ENCODE measurements at places on chromosomes 12 and 14.
A peak's percentile ranks its signal among the peaks of the same experiment; 100 is the strongest.

GRCh38 chr14:47959740-47960139 is 284.3 kb upstream of the MDGA2 start:
- DNase-seq, result no peak

- DNase-seq, result no peak
These were observed 927.5 kb downstream of the SLC6A15 start for GRCh38 chr12:83985084-83985483.

DNA sequence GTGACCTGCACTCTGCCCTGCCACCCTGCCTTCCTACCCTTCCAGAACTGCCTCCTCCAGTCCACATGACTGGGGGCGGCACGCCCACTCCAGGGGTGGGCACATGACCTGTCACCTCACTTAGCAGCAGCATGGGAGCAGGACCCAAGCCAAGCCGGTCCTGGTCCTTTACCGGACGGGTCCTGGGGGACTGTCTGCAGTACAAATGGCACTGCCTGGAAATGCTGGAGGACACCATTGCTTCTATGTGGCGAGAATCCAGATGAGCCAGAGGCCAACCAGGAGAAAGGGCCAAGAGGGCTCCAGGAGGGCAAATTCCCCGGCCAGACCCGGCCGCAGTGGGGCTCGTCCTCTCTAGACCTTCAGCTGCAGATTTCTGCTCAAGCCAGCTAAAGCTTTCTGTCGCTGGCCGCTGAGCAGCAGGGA is 33.1 kb downstream of the ITPK1 start:
- no peak for DNase-seq

DNA sequence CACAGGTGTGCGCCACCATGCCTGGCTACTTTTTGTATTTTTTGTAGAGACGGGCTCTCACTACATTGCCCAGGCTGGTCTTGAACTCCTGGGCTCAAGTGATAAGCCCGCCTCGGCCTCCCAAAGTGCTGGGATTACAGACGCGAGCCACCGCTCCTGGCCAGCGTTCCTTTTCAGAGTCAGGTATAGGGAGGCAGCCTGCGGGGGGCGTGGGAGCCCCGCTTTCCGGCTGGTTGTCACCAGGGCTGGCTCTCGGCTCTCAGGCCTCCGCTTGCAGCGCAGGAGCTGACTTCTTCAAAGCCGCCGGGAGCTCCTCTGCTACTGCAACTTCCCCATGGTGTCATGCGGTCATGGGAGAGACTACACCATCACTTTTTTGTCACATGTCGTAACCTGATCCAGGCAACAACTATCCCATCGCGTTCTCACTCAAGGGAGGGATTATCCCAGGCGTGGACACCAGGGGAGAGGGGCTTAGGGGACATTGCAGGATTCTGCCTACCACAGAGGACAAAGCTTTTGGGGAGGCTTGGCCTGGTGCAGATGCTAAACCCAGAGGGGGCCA is 129.4 kb downstream of the SCARB1 start:
- DNase-seq, result no peak

DNA sequence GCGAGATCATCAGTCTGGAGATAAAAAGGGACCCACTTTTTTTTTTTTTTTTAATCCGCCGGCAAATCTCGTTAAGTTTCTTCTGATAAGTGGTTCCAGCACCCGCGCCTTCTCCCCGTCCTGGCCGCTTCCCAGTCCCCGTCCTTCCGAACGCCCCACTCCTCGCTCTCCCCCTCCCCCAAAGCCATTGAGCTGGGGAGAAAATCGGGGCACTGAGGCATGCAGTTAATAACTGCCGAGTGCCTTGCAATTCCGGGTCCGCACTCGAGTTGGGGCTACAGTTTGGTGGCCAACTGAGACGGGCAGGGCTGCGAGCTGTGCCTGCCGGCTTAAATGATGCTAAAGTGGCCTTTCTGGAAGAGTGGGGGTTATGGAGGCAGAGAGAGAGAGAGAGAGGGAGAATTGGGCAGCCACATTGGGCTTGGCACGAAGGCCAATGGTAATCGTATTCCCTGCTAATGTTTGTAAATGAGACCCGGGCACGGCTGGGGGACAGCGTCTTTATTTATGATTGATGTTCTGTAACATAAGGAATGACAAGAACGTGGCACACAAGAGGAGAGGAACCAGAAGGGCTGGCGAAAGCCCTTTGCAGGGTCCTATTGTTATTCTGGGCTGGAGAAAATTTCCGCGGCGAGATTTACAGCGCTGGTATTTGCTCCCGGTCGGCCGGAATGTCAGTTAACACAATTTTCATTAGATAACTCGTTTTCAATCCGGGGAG is 115.4 kb upstream of the MYL2 start:
- DNase-seq, result no peak

- DNase-seq, result no peak
These were observed 314.6 kb downstream of the BCL11B start for GRCh38 chr14:98957211-98958047.

- DNase-seq, result no peak
These were observed 43.9 kb downstream of the RIN3 start for GRCh38 chr14:92557544-92557912.

GRCh38 chr14:51605575-51605974 is 46.1 kb upstream of the FRMD6 start:
- no peak for DNase-seq

DNA sequence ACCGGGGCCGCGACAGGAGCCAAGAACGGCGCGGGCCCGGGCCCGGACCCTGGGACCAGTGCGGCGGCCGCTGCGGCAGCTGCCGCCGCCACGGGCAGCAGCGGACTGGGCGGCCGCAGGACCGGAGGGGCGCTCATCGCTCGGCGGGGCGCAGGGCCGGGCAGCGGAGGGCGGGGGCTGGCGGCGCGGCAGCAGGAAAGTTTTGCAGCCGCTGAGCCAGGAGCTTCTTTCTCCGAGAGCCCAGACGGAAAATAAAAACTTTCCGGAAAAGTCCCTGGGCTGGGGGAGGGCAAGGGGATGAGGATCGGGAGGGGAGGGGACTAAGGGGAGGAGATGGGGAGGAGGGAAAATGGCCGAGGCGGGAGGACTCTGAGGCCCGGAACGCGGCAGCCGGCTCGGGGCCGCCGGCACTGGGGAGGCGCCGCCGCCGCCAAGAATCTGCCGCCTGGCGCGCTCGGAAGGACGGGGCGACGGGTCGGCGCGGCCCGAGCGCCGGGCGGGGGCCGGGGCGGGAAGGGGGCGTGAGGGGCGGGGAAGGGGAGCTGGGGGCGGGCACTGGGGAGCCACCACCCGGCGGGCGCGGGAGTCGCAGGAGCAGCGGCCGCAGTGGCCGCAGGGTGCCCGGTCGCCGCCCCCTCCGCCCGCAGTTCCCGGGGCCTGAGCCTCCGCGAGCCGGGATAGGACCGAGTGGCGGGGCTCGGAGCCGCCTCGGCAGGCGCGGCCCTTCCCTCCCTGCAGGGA is at the start of gene PRKD1:
TSS of gene PRKD1 (minus strand) at position 472 of the 741 bp plus-strand sequence.
- peak; percentile 40 for DNase-seq

GRCh38 chr14:34051966-34052657 is 101.2 kb upstream of the EGLN3 start:
- no peak for DNase-seq

DNA sequence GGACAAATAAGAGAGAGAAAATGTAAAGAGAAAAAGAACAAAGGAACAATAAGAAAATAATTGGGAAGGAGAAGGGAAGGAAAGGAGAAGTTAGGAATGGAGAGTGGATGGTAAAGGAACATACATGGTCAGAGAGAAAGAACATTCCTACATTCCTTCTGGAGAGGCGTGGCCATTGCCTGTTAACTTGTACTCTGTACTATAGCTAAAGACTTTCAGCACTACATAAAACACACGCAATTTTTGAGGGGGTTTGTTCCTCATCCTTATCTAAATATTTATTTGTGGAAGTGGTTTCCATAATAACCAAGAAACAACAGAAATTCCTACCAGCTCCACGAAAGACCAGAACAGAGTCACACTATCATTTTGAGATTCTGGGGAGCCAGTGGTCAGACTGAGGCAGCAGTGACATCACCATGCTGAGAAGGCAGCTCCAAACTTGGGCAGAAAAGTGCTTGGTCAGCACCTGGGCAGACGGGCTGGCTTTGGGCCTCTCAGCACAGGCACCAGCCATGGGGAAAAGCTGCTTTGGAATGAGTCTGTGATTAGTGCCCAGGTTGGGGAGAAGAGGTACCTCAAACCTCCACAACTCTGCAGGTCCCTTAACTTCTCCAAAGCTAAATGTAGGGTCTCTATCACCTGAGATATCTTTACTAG is 125.9 kb upstream of the NTF3 start:
- DNase-seq, result no peak

DNA sequence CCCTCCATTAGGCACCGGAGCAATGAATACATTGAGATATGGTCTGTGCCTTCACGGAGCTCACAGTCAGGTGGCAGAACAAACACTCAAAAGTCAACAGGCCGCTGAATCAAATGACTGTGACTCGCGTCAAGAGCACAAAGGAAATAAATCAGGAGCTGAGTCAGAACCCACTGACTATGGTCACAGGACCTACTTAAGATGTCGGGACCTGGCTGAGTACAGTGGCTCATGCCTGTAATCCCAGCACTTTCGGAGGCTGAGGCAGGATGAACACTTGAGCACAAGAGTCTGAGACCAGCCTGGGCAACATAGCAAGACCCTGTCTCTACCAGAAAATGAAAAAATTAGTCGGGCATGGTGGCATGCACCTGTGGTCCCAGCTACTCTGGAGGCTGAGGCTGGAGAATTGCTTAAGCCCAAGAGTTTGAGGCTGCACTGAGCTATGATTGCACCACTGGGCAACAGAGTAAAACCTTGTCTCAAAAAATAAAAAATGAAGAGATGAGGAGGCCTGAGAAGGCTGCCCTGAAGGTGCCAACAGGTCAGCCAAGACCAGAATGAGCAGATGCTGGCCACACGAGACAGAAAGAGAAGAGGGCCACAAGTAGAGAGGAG is 19.9 kb downstream of the TMEM233 start:
- DNase-seq, result no peak

DNA sequence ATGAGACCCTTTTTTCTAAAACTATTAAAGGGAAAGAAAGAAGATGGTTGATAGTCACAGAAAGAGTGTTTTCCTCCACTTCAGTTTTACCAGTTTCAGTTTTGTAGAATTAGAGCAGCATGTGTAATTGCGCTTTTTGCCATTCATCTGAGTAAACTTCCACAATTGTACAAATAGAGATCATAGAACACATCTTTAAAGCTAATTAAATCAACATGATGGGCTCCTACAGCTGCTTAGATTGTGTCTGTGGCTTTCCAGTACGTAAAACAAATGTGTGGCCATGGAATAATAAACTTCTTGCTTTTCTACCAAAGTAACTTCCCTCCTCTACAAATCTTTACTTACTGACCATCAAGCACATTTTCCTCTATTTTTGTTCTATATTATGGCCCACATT is 84.2 kb upstream of the LRIG3 start:
- no peak for DNase-seq

GRCh38 chr14:35412272-35413056 is 7.9 kb upstream of the NFKBIA start:
- no peak for DNase-seq

DNA sequence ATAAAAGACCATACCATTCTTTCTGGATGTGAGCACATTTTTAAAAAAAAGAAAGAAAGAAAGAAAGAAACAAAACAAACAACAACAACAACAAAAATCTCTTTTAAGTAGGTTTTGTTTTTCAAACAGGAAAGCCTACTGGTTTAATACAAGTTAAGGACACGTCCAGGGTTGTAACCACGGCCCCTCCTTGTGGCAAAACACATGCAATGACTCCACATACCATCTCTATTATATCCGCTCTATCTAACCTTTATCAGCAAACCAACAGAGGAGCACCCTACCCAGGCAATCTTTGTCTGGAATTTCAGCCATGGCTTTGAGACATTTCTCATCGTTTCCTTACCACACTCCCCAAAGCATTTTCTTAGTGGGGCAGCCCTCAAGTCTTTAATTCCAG is 360.5 kb upstream of the TMPO start:
- DNase-seq, result no peak

GRCh38 chr14:79040790-79041189 is 870.6 kb downstream of the NRXN3 start:
- DNase-seq, result no peak

GRCh38 chr14:75390183-75390582 is 37.6 kb upstream of the JDP2 start:
- DNase-seq, result no peak

DNA sequence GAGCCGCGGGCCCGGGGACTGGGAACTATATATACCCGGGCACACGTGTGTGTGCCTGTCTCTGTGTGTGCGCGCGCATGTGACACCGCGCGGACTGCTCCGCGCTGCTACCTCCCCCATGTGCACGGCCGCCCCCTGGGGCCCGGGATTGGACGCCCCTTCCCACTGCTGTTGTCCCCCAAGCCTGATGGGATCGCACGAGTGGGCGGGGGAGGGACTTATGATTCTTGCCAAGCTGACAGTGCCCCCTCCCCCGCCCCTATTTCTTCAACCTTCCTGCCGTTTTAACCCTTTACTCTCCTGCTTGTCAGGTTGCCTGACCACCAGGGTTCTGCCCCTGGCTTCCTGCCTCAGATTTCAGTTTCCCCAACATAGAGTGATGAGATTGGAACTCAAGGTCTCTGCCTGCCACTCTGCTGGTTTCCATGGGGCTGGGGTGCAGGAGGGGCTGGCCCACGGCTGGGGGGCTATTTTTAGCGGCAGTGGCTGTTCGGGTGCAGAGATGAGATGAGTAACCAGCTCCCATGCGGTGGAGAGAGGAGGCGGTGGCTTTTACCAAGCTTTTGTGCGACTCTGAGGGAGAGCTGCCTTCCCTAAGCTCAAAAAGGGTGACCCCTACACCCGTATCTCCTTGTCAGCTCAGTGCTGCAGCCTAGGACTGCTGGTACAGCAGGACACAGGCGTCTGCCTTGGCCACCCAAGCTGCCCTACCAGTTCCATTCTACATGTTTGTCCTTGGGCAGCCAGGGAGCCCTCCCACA is at the start of gene DDN:
TSS of gene DDN (minus strand) at position 5 of the 761 bp plus-strand sequence. CDS start 88 bp downstream, outside the sequence.
- no peak for DNase-seq

- DNase-seq, result no peak
These were observed 191.8 kb downstream of the DACT1 start for GRCh38 chr14:58829594-58829993.

GRCh38 chr12:25789541-25789944 is 168.9 kb upstream of the RASSF8 start:
- DNase-seq, result no peak

DNA sequence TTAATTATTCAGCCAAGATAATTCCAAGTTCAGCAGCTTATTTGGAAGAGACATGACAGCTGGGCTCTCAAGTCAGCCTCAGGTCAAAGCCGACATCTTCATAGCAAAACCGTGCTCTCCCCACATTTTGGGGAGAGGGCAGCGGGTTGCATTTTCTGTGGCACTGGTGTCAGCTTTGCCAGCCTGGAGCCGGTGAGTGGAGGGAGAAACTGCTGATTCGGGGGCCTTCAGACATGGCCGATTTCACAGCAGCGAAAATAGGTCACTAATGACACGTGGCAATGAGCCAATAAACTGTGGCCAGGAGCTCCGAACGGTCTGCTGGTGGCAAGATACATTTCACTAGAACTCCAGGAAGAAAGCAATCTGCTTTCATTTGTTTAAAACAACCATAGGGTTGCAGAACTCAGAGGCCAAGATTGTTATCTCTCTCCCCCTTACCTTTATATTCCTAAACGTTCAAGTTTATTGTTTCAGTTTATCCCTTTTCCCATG is 173.2 kb downstream of the CAND1 start:
- DNase-seq, result no peak

DNA sequence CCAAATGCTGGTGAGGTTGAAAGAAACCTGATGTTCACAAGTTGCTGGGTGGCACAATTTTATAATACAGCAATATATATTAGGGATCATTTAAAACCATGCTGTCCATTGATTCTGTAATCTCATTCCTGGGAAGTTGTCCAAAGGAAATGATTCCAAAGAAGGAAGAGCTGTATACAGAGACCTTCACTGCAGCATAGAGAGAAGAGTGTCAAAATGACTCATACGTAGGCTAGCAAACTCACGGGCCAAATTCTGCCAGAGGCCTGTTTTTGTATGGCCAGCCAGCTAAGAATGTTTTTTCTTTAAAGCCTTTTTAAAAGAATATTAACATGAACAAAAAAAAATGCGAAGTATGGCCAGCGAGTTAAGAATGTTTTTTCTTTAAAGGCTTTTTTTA is 69.2 kb upstream of the MED13L start:
- DNase-seq, result peak; percentile 75

Data from amniotic stem cell (primary cell).